ENCODE measurements at places on chromosomes 12 and 14.

- no peak for DNase-seq
These were observed 26.0 kb downstream of the CHST11 start for GRCh38 chr12:104482748-104483147.

DNA sequence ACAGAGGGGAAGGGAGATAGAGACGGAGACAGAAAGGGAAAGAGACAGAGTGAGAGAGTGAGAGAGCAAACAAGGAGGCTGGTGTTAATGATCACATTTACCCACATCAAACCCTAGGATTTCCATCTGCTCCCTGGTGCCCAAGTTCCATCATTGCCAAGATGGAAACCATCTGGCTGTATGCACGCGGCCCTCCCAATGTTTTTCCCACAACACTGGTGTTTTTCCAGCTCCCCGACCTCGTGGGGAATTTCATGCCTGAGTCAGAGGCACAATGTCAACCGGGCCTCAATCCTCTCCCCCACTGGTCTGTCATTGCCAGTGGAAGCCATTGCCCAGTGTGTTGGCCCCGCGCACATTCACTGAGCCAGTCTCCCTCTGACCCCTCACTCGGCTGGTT, 19.9 kb upstream of the BDKRB2 start:
- DNase-seq = no peak

DNA sequence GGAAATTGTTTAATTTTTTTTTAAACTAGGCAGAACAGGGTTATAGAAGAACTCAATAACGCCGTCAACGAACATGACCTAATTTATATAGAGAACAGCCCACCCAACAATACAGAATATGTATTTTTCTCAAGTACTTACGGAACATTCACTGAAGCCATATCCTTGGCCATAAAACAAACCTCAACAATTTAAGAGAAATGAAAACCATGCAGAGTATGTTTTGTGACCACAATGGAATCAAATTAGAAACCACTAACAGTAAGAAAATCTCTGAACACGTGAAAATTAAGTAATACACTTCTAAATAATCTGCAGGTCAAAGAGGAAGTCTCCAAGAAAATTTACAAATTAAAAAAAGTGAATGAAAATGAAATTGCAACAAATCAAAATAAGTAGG, 9.4 kb downstream of the SART3 start:
- no peak for DNase-seq

DNA sequence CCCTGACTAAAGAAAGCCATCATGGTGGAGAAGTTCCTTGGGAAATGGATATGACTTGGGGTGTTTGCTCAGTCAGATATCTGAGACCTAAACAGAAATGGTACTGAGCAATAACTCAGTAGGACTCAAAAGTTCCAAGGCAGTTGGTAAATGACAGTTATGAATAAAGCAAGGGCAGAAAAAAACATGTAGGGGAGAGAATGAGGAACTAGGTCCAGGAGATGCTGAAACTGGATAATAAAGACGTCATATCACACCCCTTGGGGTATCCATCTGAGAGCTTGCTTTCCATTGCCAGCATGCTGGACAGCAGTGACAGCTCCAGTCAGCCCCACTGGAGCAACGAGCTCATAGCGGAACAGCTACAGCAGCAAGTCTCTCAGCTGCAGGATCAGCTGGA, 37.5 kb downstream of the RPGRIP1 start:
- no peak for DNase-seq

DNA sequence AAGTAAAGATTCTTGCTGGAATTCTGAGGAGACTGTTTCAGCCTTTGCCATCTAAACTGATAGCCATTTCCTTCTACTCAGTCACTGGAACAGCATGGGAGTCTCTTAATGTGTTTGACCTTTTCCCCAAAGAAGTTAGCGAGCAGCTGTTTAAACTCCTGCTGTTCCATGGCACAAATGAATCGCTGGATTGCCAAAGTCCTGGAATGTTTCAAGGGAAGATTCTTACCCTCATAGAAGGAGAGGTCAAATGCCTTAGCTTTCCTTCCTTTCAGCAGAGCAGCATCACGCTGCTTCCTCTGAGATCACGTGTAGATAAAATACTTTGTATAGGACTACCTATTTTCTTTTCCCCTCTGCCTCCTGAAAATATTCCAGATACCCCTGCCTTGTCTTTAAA, 10.5 kb upstream of the NR2C1 start:
- DNase-seq = peak; percentile 71

DNA sequence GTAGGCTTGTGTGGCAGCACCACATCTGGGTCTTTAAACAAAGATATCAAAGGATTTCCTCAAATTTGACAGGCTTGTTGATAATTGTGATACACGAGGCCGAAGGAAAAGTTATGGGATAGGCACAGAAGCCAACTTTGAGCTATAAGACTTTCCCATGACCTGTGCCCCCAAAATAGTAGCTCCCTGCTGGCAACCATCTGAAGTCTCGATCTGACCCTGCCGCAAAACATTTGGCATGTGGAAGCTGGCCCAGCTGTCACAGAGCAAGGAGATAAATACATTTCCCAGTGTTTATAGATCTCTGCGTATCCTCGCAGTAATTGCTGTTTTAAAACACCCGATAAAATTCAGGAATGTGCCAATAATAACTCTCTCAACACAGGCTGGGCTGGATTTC, 26.4 kb upstream of the RGS6 start:
- DNase-seq = no peak

- no peak for DNase-seq
These were observed 80.2 kb downstream of the ESR2 start for GRCh38 chr14:64213853-64214570.

DNA sequence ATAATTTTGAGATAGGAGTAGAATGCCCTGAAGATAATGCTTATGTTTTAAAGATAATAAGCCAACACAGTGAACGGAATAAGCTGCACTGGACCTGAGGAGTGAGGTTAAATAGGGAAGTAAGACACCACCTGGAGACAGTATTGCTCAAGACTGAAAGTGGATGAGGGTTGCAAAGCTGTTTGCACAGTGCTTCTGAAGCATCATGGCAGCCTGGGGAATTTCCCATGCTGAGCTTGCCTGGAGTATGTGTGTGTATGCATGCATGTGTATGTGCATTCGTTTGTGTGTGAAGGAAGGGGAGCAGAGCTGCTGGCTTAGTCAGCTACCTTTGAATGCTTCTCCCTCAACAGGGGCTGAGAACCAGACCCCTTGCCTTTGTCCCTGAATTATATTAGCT, 35.8 kb downstream of the BHLHE41 start:
- no peak for DNase-seq

DNA sequence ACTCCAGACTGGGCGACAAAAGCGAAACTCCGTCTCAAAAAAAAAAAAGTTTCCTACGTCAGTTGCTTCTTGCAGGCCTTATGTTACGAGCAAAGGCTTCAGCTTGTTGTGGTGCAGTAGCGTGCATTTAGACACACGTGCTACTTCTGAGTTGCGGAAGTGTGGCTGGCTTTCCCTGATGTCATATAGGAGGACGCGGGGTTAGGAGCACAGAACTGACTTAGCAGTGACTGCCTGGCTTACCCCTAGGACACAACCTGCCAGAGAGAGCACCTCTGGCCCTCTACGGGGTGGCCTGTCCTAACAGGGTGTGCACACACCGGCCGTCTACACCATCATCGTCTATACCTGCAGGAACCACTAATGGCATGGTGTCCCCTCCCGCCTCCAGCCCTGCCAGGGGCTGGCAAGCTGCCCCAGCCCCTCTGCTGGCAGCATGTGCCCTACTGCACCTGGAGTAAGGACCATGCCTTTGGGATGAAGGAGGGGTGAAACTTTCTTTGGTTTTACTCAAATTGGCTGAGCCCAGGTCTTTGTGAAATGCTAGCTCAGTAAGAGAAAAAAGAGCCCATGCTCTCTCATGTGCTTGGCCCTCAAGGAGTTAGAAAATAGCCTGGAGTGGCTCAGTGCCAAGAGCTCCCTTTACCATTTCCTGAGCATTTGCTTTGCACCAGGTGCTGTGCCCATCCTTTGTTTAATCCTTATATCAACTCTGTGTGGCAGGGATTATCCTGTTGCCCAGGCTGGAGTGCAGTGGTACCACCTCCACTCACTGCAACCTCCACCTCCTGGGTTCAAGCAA, 1.7 kb upstream of the GPR68 start:
- DNase-seq = no peak

DNA sequence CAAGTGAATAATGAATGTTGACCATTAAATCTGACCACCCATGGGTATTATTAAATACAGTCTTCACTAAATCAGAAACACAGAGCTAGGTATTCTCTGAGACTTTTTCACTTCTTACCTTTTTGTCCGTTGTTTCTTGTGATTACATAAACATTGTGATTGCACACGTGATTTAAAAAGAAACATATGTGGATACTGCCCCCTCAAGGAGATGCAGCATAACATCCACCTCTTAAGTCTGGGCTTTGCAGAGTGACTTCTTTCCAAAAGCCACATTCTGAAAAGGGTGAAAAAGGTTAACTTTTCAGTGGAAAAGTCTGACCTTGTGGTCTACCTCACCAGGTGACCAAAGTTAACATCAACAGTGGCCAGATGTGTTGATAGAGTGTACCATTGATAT, 185.5 kb upstream of the FAR2 start:
- DNase-seq = peak; percentile 25

DNA sequence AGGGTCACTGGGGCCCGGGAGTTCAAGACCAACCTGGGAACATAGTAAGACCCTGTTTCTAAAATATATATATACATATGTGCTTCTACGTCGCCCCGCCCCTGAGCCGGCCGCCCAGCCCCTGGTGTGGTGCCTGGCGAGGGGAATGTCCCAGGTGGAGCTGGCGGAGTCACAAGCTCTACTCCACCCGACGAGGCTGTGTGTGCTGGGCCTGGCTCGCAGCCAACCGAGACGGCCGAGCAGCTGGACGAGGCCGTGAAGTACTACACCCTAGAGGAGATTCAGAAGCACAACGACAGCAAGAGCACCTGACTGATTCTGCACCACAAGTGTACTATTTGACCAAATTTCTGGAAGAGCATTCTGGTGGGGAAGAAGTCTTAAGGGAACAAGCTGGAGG, 22.1 kb upstream of the ITPK1 start:
- DNase-seq = no peak

DNA sequence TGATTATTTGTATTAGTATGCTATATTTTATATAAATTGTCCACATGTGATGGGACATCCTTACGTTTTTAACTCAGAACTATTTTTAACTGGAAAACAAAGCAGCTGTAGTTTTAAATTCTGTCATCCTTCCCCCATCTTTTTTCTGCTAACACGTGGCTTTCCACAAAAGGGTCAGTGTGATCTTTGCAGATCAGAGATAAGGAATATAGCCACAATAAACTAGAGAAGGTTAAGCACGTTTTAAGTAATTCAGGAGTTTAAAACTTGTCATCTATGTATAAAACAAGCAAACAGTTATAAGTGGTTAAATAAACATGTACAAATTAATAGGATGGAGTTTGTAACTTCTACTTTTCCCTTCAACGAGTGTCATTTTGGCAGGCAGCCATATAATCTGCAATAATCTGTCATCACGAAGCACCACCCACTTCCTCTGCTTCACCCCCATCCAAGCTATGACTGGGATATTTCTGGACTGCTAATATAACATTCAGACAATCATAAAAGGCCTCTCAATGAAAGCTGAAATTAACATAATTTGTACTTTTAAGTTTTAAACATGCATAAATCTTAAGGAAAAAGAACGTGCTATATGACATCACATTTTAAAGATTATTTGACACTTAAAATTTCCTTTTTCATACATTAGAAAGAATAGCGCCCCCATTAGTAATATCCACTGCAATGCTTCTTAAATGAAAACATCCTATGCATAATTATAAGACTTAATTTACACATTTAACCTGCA, 15.3 kb downstream of the TAOK3 start:
- no peak for DNase-seq

- no peak for DNase-seq
These were observed 11.6 kb downstream of the RMST start for GRCh38 chr12:97474161-97474560.

DNA sequence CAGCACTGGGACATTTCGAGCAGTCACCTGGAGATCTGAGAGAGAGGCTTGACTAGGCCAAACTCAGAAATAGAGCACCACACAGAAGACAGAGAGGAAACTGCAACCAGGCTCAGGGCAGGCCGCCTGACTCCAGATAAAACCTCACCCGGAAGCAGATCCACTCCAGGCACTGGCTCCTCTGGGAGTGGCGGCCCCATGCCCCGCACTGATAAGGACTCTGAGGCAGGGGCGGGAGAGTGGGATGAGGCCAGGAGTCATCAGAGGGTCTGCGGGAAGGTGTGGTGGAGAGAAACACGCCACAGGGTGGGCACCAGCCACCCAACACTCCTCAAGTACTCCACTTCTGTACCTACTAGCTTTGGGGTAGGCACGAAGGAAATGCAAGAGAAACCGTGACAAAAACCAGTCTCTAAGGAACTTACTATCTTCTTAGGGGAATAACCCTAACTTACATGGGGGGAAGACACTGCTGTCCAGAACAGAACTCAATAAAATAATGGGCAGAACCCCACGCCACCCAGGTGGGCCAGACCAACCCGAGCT, 71.3 kb downstream of the CHGA start:
- DNase-seq = no peak

GRCh38 chr14:76953311-76953945, 75.1 kb downstream of the IRF2BPL start:
- peak; percentile 83 for DNase-seq

DNA sequence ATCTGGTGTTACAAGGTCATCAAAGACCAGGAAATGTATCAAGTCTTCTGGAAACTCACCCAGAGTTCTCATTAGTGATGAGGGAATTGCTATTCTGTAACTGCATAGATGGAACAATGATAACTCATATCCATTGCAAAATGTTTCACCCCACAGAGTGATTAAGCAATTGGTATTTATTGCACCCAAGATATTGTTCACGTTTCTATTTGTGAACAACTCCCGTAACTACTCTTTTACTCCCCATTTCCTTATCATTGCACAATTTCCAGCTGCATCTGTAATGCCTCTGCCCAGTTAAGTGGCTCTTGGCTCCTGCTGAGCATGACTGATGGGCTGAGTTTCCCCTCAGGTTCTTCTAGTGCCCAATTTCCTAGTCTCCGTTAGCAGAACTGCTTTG, 108.7 kb upstream of the PRICKLE1 start:
- DNase-seq = no peak

DNA sequence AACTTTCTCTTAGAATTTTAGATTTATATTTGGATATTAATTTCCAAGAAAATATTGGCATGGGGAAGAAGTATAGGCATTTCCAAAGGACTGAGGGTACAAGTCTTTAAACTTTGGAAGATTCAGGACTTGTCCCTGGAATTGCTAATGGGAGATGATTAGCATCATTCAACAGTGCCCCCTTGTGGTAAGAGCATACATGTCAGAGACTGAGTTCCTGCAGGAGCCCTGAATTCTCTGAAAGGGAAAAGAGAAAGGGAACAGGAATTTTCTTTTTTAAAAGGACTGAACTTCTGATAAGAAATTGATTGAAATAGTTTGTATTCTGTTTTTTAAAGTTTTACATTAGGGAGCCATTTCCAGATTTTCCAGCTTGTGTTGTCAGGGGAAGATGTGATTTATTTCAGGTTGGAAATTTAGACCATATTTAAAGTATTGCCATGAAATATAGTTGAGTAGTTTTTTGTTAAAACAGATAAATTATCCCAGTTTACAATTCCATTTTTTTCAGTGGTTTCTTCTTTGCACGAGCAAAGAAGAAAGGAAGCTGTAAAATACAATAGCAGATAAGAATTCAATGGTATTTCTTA, 44.0 kb upstream of the REP15 start:
- peak; percentile 87 for DNase-seq
